ENCODE measurements at places on chromosomes 4 and X.
A peak's percentile ranks its signal among the peaks of the same experiment; 100 is the strongest.

DNA sequence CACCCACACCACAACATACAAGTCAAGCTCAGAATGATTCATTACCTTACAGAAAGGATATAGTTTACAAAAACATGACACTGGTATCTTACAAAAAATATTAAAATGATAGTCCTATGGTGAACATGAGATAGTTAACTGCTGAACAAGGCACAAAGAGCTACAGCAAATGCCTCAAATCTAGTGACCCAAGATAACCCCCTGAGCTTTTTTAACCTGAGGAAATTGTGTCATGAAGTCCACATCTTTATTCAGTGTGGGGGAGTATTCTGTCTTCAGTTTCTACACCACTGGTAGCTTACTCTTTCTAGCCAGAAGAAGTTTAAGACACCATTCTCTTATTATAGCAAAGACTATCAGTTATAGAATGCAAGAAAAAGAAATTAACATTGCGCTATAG is 218.7 kb downstream of the MAPK10 start:
- DNase-seq = no peak

- DNase-seq = no peak
Observed at GRCh38 chrX:16612257-16612897, 37.6 kb upstream of the S100G start.

GRCh38 chrX:252957-253291 is 28.3 kb upstream of the PLCXD1 start:
- DNase-seq = no peak

DNA sequence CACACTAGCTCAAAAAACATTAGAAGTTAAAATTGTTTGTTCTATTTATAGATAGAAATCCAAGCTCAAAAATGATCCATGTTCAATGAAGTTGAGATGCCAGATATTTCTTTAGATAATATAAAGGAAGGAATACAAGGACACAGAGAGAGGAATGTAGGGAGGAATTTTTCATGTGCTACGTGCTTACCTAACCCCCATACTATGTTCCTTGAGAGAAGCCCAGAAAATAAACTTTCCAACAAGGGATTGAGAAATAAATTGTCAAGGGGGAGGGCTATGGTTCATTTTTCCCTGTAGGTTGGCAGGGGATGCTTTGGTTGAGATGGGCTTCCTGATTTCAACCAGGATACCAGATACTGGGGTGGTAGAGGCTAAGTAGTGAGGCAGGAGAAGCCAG is 15.6 kb upstream of the ADH5 start:
- no peak for DNase-seq

GRCh38 chr4:6201580-6202091 is 1.3 kb upstream of the JAKMIP1 start:
- DNase-seq = no peak

DNA sequence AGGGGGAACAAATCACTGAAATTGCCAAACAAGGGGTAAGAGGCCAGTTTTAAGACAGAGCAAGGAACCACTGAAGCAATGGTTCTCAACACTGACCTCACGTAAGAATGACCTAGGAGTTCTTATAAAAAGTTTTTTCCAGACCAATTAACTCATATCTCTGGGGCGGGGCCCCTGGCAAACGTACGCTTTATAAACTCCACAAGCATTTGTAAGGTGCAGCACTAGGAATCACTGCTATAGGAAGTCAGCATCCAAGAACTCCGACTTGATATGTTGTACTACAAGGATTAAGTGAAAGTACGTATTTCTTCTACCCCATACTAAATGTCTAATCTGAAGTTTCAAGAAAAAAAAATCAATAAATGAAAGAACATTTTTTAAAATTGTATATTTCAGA is 269.9 kb downstream of the RCHY1 start:
- no peak for DNase-seq

DNA sequence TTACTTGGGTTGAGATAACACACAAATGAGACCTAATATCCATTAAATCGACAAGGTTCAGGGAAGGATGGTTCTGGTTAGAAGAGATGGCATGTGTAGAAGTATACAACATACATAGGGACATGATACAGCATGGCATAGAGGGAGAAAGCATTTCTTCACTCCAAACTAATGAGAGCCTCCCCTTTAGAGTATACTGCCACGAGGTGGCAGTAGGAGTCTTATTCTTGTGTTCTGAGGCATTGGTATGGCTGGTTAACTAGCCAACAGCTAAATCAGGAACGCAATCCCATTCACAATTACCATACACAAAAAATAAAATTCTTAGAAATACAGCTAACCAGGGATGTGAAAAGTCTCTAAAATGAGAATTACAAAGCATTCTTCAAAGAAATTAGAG is 29.1 kb upstream of the TRO start:
- DNase-seq = no peak

GRCh38 chr4:73615613-73616012 is 4.6 kb downstream of the RASSF6 start:
- no peak for DNase-seq

DNA sequence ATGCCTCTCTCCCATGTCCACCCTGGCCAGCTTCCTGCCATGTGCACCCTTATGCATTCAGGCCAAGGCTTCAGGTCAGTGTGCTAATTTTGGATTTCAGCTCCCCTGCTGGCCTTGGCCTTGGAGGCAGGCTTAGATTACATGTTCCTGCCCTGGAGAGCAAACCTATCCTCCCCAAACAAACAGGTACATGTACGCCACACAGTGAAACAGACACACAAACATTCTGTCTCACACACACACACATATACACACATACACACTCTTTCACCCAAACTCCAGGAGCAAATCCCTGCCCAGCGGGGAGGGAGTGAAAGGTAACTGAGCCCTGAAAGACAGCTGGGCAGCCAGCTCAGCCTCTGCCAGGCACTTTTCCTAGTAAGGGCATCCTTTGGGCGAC is 62.7 kb upstream of the ARHGAP36 start:
- no peak for DNase-seq

GRCh38 chr4:3655963-3656362 is 110.2 kb upstream of the ADRA2C start:
- DNase-seq = no peak

- DNase-seq = no peak
Observed at GRCh38 chr4:69321153-69321729, 41.0 kb downstream of the UGT2B28 start.

GRCh38 chrX:107676559-107677378 is 48.5 kb downstream of the PRPS1 start:
- peak; percentile 90 for DNase-seq

DNA sequence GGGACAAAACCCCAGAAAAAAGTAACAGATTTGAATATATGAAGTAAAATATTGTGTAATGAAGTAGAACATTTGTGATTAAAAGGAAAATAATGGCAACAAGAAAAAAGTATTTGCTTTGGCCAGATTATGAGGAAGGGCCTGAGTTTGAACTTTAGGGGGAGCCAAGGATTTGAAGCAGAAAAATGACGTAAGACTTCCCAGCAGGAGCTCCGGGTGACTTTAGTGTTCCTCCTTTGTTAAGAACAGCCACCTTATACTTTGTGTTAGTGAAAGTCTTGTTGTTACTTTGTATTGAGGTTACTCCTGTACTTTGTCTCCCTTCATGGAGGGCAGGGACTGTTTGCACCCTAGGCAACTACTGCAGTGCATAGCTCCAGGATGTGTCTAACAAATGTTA is 41.1 kb downstream of the DCUN1D4 start:
- DNase-seq = no peak

- DNase-seq = no peak
Observed at GRCh38 chrX:46991664-46992063, 79.4 kb downstream of the JADE3 start.

DNA sequence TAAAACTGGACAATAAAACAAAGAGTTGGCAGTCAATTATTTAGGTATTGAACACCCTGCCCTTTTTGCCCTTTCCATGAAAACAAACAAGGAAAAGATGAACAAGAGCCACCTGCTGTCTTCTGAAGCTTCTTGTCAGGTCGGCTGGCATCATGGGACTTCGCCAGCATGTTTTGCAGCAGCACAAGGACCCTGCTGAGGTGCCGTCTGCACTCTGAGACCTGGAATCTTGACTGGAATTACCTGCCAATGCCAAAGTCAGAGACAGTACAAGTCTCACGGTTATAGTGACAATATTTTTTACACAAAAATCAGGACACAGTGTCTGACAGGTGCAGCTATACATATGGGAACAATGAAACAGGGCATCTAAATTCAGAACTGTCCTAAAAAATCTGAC is 284.5 kb downstream of the GASK1B start:
- DNase-seq = no peak

GRCh38 chrX:135345107-135345589 is 35.9 kb downstream of the ETDC start:
- DNase-seq = peak; percentile 55

DNA sequence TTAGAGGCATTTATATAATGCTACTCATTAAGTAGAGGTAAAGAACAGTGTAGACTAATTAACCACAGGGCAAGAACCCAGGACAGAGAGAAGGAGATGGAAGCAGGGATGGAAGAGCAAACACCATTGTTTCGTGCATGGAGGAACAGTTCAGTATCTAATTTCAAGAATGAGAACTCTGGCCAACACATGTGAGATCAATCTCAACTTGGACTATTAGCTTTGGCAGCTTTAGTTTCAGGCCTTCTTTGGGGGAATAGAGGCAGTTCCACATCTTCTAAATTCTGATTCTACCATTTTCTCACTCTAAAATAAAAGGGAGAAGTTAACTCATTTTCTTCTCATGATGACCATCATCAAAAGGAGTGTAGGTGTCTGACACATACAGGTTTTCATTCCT is 207.0 kb downstream of the LDB2 start:
- DNase-seq = no peak

GRCh38 chr4:80206521-80207171 is 9.3 kb downstream of the PRDM8 start:
- peak; percentile 57 for DNase-seq

DNA sequence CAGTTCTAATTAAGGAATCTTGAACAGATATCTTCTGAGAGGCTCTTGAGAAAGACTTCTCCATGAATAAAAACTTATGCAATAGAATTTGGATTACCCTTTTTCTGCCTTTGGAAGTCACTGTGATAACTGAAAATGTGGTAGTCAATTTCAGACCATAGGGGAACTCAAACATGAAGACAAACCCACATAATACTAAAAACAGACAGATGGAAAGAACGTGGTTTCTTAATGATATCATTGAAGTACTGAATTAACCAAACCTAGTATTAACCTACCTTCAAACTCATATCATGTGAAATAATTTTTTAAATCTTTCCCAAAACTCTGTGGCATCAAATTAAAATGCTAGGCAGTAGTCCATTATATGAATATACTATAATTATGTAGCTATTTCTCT is 153.5 kb downstream of the CAMK2D start:
- DNase-seq = no peak

DNA sequence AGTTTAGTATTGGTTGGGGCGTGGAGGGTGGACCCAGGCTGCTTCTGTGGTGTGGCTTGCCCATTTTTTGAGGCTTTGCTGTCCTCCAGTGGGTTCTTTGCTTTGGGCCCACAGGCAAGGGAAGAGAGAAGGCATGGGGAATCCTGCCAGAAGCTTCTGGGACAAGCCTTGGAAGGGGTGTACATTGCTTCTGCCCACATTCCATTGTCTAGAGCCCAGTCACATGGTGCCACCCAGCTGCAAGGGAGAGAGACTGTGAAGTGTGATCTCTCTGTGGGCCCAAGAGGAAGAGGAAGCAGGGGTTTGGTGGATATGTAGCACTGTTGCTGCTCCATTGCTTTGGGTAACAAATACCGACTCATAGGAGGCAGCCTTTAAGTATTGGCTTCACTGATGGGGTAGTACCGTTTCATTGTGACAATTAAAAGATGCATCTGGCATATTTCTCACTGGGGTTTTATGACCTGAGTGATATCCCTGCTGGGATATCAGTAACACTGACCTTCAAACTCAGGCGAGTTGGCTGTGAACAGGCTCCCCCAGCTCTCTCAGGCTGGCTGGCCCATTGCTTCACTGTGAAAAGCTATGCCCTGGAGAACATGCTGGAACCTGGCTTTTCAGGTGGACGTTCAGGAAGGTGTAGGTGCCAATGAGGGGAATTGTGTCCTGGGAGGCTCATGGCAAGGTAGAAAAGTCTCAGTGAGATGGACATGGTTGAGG is 85.9 kb downstream of the CLDN34 start:
- DNase-seq = no peak

- DNase-seq = peak; percentile 50
Observed at GRCh38 chr4:101279377-101279871, 67.9 kb downstream of the PPP3CA start.

DNA sequence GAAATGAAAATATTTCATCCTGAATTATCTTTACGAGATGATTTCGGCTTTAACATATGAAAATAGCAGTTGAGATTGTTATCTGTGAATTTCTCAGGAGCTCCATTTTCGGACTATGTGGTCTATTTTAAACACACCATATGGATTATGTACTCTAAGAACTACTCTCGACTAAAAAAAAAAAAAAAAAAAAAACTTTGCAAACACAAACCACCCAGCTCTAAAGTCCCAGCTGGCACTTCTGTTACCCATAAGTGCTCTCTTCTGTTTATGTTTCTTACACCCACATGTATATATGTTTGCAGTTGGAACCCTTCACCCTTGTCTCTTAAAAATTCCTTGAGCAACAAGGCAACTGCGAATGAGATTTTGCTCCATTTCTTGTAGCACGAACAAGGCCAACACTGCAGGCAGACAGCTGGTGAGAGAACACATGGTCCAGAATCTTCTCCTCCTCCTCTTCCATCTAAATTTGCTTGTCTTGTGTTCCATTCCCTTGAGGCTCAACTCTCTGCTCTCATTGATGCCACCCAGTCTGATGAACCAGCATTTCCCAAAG is 172.7 kb upstream of the HCCS start:
- DNase-seq = no peak

DNA sequence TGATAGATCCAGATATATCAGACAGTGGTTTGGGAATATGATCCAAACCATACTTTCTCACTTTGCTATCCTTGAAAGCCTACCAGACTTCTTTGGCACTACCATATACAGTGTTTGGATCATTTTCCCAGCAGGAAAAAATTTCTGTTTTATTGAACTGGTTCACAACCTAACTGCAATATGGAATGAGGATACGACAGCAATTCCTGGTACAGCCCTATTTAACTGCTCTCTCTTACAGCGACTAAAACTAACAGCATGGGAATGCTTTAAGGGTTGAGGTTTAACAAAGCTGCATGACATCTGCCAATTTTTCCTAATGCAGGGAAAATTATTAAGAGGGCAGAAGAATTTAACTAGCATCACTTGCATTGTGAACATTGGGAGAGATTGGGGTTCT is 47.3 kb downstream of the RS1 start:
- no peak for DNase-seq

DNA sequence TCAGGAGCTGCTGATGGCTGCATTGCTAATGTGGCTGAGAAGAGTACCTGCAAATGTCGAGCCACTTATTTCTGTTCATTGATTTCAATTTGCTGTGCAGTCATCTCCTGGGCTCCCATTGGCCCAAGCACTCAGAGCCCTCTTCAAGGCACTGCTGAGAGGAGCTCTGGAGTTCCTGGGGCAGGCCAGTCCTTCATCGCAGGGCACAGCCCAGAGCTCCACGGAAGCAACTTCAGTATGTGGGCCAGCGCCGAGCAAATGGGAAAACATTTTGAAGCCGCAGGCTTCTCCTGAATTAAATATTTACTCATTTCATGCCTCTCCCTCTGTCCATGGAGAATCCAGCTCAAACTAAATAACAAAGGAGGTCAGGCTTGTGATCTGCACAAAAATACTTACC is 383.3 kb downstream of the BCOR start:
- no peak for DNase-seq
